ENCODE measurements at places on chromosomes 5 and 9.

DNA sequence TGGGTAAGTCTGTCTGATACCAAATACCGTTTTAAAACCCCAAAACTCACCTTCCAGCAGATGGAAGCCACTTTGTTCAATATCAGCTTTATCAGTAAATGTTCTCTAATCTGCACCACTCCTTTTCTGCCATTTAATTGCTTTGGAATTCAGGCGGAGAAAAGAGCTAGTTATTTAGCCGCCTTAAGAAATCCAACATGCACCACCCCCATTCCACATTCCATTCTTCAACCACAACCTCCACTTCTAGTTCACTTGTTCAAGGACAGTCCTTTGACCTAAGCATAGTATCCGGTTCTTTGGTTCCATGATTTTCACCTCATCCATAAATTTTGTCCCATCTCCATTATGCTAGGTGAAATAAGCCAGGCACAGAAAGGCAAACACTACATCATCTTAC, 240.1 kb downstream of the DNAH5 start:
- DNase-seq, result no peak

DNA sequence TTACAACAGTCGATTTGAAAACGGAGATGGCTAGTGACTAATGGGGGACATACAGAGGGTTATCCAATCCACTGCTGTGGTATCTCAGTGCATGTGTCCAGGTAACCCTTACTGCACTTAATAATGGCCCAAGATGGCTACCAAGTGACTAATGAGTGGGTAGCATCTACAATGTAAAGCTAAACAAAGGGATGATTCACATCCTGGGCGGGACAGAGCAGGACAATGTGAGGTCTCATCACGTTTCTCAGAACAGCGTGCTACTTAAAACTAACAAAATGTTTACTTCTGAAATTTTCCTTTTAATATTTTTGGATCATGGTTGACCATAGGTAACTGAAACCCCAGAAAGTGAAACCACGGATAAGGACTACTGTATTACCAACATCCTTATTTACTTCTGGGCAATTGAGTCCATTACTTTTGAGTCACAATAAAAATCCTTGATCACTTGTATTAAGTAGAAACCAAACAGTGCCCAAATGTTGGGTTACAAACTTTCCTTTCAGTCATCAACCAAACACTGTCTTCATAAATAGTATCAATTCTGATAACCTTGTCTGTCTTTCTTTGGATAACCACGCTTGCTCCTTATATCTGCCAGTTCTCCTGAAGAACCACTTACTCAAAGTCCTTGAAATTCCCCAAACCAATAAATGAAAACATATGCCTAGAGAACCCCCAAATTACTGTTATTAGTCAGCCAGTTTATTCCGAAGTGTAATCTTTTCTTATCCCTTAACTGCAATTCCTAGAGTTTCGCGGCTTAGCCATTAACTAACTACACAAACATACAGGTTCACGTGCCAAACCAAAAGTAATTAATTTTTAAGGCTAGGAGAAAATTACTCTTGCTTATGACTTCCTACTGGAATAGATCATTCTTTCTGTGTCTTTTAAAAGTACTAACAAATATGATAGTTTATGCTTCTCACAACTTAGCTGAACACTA, 59.7 kb downstream of the ELL2 start:
- DNase-seq, result no peak

GRCh38 chr9:112858625-112859147, 32.0 kb downstream of the SLC46A2 start:
- DNase-seq, result no peak

- DNase-seq, result peak; percentile 18
These were observed 473.2 kb downstream of the ENC1 start for GRCh38 chr5:74167206-74167929.

- no peak for DNase-seq
These were observed 26.3 kb downstream of the CSF2 start for GRCh38 chr5:132099905-132100304.

All from COLO829 (cell line).